ENCODE measurements at places on chromosomes 6 and 20. TPM values are rescaled to one million over a fixed set of nuclear protein-coding genes. Genes with fewer than 3 reads are reported as not detected.

- no peak overlapping the region for H3K4me3 ChIP-seq
- no peak overlapping the region for H3K27ac ChIP-seq
- DNase-seq, result no peak
- no peaks in the 10 kb centered on the region for H3K27me3 ChIP-seq
- no peaks in the 10 kb centered on the region for H3K36me3 ChIP-seq
Observed at GRCh38 chr20:24303393-24304170, 165.8 kb upstream of the SYNDIG1 start.

- H3K36me3 ChIP-seq, result no peaks in the 10 kb centered on the region
- H3K27me3 ChIP-seq, result no peaks in the 10 kb centered on the region
- H3K4me3 ChIP-seq, result no peak overlapping the region
- DNase-seq, result peak; percentile 15
Observed at GRCh38 chr6:113065611-113066010, 718.5 kb downstream of the RFPL4B start.

DNA sequence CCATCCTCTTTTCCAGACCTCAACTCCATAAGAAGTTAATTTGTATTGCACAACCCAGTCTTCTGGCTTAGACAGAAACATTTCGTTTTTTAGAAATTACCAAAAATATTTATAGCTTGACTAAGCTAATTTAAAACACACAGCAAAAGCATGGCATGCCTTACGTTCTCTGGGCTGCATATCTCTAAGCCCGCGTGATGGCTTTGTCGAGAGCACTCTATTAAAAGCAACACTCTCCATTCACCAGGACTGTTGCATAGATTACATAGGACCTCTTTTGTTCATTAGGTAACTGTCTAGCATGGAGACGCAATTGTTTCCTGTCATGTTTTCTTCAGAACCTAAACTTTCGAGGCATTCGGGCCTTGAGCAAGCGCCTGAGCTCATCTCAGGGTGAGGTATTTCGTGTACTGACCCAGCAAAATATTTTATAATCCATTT, 104.5 kb downstream of the IBTK start:
- no peaks in the 10 kb centered on the region for H3K27me3 ChIP-seq
- no peak for DNase-seq
- H3K4me1 ChIP-seq, result no peaks in the 10 kb centered on the region
- H3K36me3 ChIP-seq, result no peaks in the 10 kb centered on the region
- H3K27ac ChIP-seq, result peak overlapping the region; percentile 86

DNA sequence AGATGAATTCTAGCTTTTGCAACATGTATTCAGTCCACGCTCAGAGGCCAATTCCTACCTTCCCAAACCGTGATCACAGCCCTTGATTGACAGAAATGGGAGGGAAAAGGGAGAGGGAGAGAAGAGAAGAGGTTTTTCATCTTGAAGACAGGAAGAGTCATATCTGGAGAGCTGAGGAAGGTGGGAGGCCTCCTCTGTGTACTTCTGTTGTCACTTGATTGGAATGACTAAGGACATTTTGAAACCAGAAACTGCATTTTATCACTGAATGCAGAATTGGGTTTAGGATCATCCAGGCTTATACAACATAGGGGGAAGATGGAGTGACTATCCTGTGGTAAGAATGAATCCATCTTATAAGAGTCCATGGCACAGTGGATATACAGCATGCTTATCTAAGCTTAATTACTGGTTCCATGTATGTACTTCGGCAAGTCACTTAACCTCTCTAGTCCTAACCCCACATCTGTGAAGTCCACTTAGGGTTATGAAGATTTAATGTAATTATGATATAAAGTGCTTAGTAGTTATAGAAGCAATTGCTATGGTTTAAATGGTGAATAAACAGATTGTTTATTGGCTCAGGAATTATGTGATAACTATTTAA, 144.0 kb downstream of the BCKDHB start:
- no peaks in the 10 kb centered on the region for H3K27me3 ChIP-seq
- no peak overlapping the region for H3K4me3 ChIP-seq
- H3K36me3 ChIP-seq, result no peaks in the 10 kb centered on the region

GRCh38 chr6:144651234-144651633, 366.1 kb downstream of the UTRN start:
- H3K4me3 ChIP-seq, result no peak overlapping the region
- no peak for DNase-seq
- no peaks in the 10 kb centered on the region for H3K36me3 ChIP-seq
- no peaks in the 10 kb centered on the region for H3K4me1 ChIP-seq
- no peak overlapping the region for H3K27ac ChIP-seq

GRCh38 chr6:22036275-22036674, 260.6 kb downstream of the PRL start:
- DNase-seq, result no peak
- H3K36me3 ChIP-seq, result no peaks in the 10 kb centered on the region
- H3K4me1 ChIP-seq, result no peaks in the 10 kb centered on the region
- H3K27ac ChIP-seq, result no peak overlapping the region
- H3K27me3 ChIP-seq, result no peaks in the 10 kb centered on the region

DNA sequence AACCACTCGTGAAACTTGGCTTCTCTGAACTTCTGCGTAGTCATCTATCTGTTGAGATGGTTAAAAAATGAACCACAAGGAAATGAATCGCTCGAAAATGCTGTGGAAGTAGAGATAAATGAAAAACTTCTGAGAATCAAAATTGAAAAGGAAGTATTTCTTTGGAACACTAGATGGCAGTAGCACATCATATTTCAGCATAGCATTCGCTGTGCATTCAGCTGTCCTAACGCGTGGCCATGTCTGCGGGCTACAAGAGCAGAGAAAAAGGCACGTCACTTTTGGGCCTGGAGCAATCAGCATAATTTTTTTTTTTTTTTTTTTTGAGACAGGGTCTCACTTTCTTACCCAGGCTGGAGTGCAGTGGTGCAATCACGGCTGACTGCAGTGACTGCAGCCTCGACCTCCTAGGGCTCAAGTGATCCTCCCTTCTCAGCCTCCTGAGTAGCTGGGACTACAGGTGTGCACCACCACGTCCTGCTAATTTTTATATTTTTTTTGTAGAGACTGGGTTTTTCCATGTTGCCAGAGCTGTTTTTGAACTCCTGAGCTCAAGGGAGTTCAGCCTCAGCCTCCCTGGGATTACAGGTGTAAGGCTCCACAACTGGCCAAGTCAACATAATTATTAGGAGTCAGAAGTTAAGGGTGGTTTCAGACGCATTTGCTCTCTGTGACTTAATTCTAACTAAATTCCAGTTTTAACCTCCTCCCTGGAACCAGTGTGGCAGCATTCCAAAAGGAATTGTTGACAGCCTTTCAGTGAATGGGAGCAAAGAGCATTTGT, 8.8 kb upstream of the PERP start:
- no peaks in the 10 kb centered on the region for H3K27me3 ChIP-seq
- H3K4me1 ChIP-seq, result no peaks in the 10 kb centered on the region
- H3K4me3 ChIP-seq, result no peak overlapping the region
- no peak overlapping the region for H3K27ac ChIP-seq
- DNase-seq, result peak; percentile 63
- H3K36me3 ChIP-seq, result no peaks in the 10 kb centered on the region

DNA sequence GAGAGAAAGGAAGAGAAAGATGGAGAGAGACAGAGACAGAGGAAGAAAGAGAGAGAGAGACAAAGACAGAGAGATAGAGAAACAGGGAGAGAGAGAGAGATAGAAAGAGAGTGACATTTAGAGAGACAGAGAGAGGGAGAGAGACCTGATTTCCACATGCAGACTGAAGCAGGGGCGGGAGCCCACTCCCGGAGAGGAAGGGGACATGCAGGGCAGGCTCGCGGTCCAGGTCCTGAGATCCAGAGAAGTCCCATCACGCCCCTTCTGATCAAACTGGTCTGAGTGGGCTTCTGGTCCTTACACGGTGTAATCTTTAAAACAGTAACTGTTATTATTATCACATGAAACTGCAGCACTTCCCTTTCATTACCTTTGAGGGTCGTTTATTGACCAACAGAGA, 62.2 kb downstream of the PHACTR3 start:
- DNase-seq, result no peak
- H3K4me1 ChIP-seq, result no peaks in the 10 kb centered on the region
- H3K27me3 ChIP-seq, result no peaks in the 10 kb centered on the region
- no peak overlapping the region for H3K27ac ChIP-seq
- no peaks in the 10 kb centered on the region for H3K36me3 ChIP-seq

- no peak for DNase-seq
- no peaks in the 10 kb centered on the region for H3K27me3 ChIP-seq
- H3K36me3 ChIP-seq, result no peaks in the 10 kb centered on the region
- no peak overlapping the region for H3K27ac ChIP-seq
Observed at GRCh38 chr20:43765916-43766315, 39.1 kb upstream of the GTSF1L start.

DNA sequence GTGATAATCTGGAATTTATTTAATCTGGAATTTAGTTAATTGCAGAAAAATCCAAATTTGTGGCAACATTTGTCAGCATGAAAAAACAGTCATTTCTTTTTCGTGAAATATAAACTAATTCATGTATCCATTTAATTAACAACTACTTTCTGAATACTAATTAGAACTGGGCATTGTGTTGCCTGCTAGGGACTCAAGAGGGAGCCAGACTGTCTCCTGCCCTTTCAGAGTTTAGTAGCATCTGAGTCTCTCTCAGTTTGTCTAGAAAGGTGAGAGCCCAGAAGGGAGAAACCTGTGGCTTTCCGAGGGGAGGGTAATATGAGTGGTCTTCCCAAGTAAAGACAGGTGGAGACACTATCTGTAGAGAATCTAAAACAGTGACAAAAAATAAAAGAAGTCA, 210.9 kb upstream of the HDDC2 start:
- H3K36me3 ChIP-seq, result no peaks in the 10 kb centered on the region
- no peaks in the 10 kb centered on the region for H3K27me3 ChIP-seq
- H3K4me1 ChIP-seq, result no peaks in the 10 kb centered on the region
- no peak overlapping the region for H3K27ac ChIP-seq
- no peak for DNase-seq

DNA sequence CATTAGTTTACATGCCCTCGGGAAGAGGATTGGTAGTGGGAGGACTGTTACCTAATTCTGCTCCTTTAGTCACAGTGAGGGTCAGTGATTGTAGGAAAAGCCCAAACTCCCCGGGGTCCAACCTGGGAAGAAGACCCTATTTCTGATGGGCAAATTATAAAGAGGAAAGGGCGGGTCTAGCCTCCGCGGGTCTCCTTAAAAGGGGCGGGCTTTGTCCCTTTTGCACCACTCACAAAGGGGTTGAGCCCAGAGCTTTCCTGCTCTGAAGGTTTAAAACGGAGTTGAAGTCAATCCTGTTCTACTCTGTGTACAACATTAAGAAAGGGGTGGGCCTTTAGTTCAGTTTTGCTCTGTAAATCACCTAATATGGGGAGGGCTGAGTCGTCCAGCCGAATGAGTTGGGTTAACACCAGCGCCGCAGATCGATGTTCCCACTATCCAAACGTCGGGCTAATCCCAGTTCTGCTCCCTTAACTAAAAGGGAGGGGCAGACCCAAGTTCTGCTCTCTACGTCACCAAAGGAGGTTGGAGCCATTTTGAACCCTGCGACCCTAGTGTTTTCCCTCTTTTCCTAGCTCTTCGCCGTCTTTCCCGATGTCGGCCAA, 920 bp upstream of the RNF5 start:
- H3K27ac ChIP-seq, result peak overlapping the region; percentile 95
- peaks cover 14% of the 10 kb centered on the region for H3K4me1 ChIP-seq
- H3K4me3 ChIP-seq, result peak overlapping the region; percentile 26

GRCh38 chr20:45300961-45301360, 5.7 kb upstream of the RBPJL start:
- H3K27me3 ChIP-seq, result peaks cover 11% of the 10 kb centered on the region
- no peaks in the 10 kb centered on the region for H3K36me3 ChIP-seq
- no peak for DNase-seq

GRCh38 chr20:4886771-4887527, 114.4 kb downstream of the SLC23A2 start:
- no peaks in the 10 kb centered on the region for H3K4me1 ChIP-seq
- no peak for DNase-seq
- H3K36me3 ChIP-seq, result peaks cover 3% of the 10 kb centered on the region
- H3K4me3 ChIP-seq, result no peak overlapping the region

- H3K36me3 ChIP-seq, result no peaks in the 10 kb centered on the region
- H3K27me3 ChIP-seq, result no peaks in the 10 kb centered on the region
- H3K4me1 ChIP-seq, result no peaks in the 10 kb centered on the region
Observed at GRCh38 chr6:130683761-130684517, 143.3 kb upstream of the SMLR1 start.

DNA sequence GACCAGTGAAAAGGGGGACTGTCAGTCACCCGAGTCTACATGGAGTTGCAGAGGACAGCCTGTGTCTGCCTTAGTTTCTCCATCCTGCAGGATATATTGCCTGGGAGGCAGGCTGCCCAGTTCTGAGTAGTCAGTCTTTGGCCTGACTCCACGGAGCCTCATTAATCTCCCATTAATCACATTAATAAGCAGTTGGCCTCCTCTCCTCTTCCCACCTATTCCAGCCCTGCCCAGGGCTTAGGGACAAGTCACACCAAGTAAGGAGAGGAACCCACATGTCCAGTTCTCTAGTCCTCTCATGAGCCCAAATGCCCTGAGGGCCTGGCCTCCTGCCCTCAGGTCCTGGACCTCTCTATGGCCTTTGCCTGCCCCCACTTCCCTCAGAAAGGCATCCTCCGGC, 1.3 kb upstream of the MUCL3 start:
- DNase-seq, result no peak
- peaks cover 3% of the 10 kb centered on the region for H3K27me3 ChIP-seq
- no peaks in the 10 kb centered on the region for H3K36me3 ChIP-seq
- peaks cover 10% of the 10 kb centered on the region for H3K4me1 ChIP-seq

DNA sequence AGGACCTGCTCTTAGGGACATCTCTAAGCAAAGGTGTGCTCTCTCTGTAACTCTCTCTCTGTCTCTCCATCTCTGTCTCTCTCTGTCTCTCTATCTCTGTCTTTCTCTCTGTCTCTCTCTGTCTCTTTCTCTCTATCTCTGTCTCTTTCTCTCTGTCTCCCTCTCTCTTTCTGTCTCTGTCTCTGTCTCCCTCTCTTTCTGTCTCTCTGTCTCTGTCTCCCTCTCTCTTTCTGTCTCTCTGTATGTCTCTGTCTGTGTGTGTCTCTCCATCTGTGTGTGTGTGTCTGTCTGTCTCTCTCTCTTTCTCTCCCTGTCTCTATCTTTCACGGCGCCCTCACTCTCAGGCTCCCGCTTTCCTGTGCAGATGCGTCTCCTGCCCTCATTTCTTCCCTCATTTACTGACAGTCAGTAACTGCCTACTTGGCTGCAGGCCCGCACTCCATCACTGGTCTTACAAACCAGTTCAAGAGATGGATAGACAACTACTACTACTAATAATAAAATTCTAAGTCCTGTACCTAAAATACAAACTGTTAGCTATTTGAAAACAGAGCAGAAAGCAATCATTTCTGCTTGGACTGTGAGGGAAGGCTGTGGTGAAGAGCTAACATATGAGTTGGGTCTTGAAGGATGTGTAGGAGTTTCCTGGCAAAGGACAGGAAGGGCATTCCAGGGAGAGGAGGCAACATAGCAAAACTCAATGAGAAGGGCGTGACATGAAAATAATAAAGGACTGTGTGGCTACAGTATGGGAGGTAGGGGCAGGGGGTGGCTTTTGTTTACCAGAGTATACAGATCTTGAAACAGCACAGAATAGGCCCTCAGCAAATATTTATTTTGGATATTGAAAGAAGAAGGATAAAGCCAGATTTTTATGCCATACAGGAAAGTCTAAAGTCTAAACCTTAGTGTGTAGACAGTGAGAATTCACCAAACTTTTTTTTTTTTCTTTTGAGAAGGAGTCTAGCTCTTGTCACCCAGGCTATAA, 67.8 kb upstream of the TAB2 start:
- H3K4me3 ChIP-seq, result no peak overlapping the region
- peak overlapping the region; percentile 58 for H3K27ac ChIP-seq
- H3K4me1 ChIP-seq, result peaks cover 35% of the 10 kb centered on the region
- no peak for DNase-seq
- H3K36me3 ChIP-seq, result no peaks in the 10 kb centered on the region
- H3K27me3 ChIP-seq, result no peaks in the 10 kb centered on the region

Gene MUC21
- total RNA-seq, result not detected

Gene TAGAP
- 0.51 TPM for total RNA-seq

Gene ENPP5
- total RNA-seq, result 3.5 TPM

Gene ASF1A
- total RNA-seq, result 22.1 TPM
